ENCODE measurements at places on chromosomes 5 and 9.

DNA sequence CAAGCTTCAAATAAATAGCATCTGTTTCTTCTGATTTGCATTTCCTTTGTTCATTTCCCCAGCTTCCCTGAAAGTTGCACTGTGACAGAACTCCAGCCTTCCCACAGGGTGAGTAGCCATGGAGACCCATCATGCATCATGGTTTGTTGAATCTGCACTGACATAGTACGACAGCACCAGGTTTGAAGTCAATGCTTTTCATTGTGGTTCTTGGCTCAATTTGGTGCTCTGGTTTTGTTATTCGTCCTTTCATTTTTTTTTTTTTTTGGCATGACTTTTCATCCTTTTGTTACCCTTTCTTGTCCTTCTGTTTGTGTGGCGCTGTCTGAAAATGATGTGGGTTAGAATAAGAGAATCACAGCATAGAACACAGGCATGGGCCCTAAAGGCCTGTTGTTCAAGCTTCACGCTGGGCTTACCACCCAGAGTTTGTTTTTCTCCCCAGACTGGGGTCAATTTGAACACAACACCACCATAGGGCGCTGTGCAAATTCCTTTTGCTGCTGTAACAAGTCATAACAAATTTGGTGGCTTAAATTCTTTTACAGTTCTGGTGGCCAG is 206.2 kb upstream of the CDH10 start:
- DNase-seq = no peak

DNA sequence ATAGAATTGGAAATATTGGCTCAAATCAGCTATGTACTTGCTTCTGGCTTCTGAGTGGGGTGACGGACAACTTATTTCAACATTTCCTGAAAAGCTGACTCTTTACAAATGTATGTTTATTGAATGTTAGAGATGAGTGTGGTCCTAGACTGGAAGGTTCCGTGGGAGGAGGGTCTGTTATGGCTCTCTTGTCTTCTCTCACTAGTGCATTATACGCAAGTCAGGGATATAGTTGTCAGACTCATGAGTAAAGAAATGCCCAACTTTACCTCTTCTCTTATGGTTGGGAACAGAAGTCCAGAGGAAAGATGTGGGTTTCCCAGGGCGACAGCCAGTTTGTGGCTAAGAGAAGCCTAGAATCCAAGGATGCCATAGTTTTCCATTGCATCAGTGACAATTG is 839.3 kb upstream of the WWC1 start:
- no peak for DNase-seq

DNA sequence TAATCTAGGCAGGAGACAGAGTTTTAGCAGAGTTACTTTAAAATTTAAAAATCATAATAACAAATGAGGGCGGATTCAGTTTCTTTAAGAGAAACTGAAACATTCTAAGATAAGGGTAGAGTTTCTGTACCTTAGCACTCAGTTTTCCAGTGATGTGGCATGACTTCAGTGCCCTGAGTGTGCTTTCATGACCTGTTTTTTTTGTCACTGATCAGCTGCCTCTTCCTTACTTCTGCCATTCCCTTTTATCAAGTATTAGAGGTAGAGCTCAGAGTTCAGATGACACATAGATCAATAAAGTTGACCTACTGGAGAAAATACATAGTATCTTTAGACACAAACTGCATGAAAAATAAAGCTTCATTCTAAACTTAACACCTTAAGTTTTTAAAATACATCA is 82.3 kb downstream of the ERMP1 start:
- no peak for DNase-seq

GRCh38 chr9:107227774-107228173 is 55.3 kb upstream of the RAD23B start:
- DNase-seq = no peak
